ENCODE measurements at places on chromosomes 3 and 15.

GRCh38 chr15:90097475-90097874 lies 4.8 kb downstream of the IDH2 start:
- DNase-seq: no peak

GRCh38 chr3:161310649-161311423 lies 60.5 kb downstream of the SPTSSB start:
- peak; percentile 2 for DNase-seq

GRCh38 chr3:59831394-59831793 lies 781.6 kb upstream of the CFAP20DC start:
- DNase-seq: no peak

DNA sequence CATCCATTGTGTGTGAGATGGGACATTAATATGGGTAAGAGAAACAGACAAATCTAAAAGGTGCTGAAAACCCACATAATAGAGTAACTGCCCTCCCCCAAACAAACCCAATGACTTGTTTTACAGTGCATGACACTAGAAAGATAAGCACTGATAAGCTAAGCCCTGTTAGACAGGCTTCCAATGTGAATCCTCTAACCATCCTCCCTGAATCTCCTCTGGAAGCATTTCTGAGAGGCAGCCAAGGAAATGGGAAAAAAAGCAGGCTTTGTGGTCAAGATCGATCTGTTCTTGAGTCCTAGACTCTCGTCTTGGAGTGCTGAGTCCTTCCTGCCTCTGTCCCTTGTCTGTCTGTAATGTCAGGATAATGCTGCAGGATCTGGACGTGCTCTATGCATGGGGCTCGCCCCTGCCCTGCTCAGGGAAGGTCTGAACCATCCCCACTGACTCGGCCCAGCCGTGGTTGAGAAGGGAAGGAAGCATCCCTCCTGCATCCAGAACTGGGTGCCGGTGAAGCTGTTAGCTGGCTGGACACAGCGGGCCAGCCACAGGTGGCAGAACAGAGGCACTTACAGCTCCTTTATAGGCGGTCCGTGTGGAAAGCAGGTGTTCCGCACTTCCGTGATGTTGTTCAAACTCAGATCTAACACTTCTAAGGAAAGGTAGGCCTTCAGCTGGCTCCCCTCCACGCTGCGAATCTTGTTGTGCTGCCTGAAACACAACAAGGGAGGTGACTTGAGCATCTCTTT lies 84.1 kb downstream of the LRIG1 start:
- no peak for DNase-seq

GRCh38 chr3:46895204-46895660 lies 17.7 kb downstream of the PTH1R start:
- peak; percentile 62 for DNase-seq

DNA sequence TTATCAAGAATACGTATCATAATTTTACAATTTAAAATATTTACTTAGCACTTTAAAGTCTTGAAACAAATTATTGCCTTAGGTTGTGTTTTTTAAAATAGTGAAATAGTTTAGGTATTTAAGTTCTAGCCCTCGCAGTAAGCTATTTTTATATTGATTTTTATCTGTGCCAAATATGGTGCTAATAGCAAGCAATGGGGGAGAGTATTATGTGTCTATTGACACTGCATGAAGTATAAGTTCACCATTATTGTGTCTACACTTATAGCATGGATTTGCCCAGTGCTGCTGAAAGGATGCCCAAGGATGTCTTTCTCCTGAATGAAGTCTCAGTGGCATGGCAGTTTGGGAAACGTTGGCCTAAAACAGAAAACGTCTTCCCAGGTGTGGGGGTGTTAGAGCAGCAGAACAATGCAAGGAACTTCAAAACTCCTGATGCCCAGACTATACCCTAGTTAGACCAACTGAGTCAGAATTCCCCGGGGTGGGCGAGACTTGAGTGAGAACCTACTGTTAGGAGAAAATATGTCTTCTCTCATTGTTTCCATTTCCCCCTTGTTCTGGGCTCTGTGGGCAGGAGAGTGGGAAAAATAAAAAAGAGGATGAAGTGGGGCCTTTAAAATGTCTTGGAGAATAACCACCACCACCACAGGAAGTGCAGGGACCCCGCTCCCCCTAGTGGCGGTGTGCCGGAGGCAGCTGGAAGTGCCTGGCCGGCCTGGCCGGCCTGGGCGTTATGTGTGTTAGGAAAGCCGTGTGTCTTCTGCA lies 104.2 kb upstream of the SLC7A14 start:
- no peak for DNase-seq

DNA sequence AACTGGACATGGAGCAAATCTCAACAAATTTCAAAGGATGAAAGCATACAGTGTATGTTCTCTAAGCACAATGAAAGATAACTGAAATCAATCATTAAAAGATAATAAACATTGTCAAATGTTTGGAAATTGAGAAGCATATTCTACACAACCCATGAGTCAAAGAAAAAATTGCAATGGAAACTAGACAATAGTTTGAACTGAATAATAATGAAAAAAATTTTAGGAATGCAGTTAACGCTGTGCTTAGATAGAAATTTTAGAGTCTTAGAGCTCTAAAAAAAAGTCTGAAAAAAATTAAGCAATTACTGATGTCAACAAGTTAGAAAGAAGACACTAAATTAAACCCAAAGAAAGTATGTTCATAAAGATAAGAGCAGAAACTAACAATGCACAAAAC lies 15.5 kb downstream of the RABL3 start:
- no peak for DNase-seq
